Heart right ventricle (tissue), 16 donors: ENCODE measurements at places on chromosomes 2 and 18. TPM values are rescaled to one million over a fixed set of nuclear protein-coding genes. Genes with fewer than 3 reads are reported as not detected.

Gene TMEM178A
- 0.58 TPM for polyA plus RNA-seq

Gene OTOF
- 0.03 TPM for polyA plus RNA-seq

Gene HOXD3
- polyA plus RNA-seq: 0.10 TPM

Gene CNDP1
- polyA plus RNA-seq: not detected

Gene POTEC
- not detected for polyA plus RNA-seq

Gene TMEM163
- 0.88 TPM for polyA plus RNA-seq

Gene ITGB6
- polyA plus RNA-seq: 0.09 TPM

Gene BCL2L11
- 1.7 TPM for polyA plus RNA-seq
